ENCODE measurements at places on chromosomes 12 and 14. TPM values are rescaled to one million over a fixed set of nuclear protein-coding genes. Genes with fewer than 3 reads are reported as not detected.

The SERPINA9 gene
- not detected for total RNA-seq

The PGF gene
- total RNA-seq, result 1.5 TPM

GRCh38 chr12:47249082-47249481, 169.3 kb upstream of the AMIGO2 start:
- DNase-seq, result no peak

DNA sequence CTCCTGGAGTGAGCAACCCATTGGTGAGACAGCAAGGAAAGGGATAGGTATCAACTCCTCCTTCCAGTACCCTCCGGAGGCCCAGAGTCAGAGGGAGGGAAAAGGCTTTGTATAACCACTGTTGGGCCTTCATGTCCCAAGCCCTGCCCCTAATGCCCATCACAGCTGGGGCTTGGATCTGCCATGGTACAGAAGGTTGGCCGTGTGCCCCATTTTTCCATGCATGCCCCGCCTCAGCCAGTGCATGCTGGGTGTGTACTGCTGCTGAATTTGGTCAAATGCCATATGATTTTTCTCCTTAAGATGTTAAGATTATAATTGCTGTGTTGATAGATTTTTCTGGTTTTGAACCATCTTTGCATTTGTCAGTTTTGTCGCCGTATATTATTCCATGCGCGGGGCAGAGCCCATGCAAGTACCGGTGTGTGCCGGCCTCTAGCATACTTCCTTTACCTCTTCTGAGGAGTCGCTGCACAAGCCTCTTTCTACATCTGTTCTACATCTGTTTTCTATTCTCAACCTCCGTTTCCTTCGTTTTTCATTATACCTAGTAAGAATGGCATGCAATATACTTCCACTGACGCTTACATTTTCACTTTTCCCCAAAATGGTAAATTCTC, 26.6 kb downstream of the PPP2R5C start:
- DNase-seq, result no peak

The OR4K2 gene
- not detected for total RNA-seq

DNA sequence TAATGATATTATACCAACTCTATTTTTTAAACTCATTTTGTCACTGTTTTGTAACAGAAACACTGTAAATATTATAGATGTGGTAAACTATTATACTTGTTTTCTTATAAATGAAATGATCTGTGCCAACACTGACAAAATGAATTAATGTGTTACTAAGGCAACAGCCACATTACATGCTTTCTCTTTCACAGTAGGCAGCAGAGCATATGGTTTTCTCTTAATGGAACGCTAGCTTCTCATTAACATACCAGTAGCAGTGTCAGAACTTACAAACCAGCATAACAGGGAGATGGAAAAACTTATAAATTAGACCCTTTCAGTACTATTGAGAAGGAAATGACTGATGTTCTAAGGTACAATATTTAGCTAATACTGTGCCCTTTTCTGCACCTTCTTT, 398.8 kb downstream of the PRKD1 start:
- no peak for DNase-seq

The ASCL1 gene
- not detected for total RNA-seq

DNA sequence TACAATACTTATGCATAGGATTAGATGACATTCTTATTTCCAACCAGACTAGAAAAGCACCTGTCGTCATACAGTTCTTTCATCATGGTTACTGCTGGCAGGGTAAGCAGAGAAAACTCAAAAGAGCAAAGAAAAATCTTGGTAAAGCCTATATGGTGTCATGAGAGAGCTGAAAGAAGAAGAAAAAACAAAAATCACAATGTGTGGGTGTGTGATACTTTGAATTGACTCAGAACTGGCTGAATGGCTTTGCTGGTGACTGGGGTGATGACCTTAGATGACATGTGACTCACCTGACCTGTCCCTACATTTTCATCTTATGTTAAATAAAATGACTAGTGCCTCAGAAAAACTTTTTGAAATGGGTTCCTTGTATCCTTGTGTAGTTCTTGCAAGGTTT, 278.1 kb upstream of the LMO3 start:
- DNase-seq, result no peak

DNA sequence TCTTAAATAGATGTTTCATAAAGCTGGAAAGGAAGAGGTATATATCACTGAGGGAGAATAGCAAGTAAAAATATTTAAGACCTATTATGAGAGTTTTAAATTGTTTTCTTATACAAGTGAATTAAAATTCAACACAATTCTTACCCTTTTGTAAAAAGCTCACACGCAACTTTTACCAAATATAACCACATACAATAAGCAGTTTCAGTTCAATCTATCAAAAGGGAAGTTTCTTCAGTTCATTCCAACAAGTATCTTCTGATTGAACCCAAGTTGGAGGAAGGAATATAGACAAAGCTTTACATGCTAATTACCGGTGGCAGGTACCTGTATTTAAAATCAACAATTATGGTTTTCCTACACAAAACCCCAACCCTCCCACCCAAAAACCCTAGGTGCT, 41.1 kb downstream of the GTF2A1 start:
- DNase-seq, result no peak

- no peak for DNase-seq
Observed at GRCh38 chr14:58488550-58488949, 61.0 kb downstream of the KIAA0586 start.

- DNase-seq, result no peak
Observed at GRCh38 chr12:96981911-96982310, 74.9 kb downstream of the NEDD1 start.

GRCh38 chr14:89466484-89466883, 49.5 kb upstream of the FOXN3 start:
- no peak for DNase-seq

All from HT-29 (cell line).